Large intestine (tissue), 12 donors: ENCODE measurements at places on chromosomes 3 and 15.

DNA sequence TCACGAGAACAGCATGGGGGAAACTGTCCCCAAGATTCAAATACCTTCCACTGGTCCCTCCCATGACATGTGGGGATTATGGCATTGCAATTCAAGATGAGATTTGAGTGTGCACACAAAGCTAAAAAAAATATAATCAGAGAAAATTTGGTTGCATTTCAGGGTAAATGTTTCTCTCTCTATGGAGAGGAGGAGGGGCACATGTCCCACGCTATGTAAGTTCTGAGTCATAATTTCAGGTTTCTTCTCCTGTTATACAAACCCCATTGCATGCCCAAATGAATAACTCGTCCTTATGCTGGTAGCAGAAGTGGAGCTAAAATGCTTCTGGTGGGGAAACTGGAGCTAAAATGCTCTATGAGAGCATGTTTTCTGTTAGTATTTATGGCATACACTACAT, 209.7 kb upstream of the DCBLD2 start:
- DNase-seq, result no peak
- H3K4me1 ChIP-seq, result no peaks in the 10 kb centered on the region
- H3K27ac ChIP-seq, result no peak overlapping the region
- no peak overlapping the region for H3K4me3 ChIP-seq
- no peaks in the 10 kb centered on the region for H3K27me3 ChIP-seq

GRCh38 chr3:126338790-126339288, 18.4 kb downstream of the KLF15 start:
- H3K27ac ChIP-seq, result no peak overlapping the region
- no peaks in the 10 kb centered on the region for H3K4me1 ChIP-seq
- H3K27me3 ChIP-seq, result peaks cover 8% of the 10 kb centered on the region
- H3K36me3 ChIP-seq, result no peaks in the 10 kb centered on the region

GRCh38 chr3:45210308-45211041, 15.6 kb downstream of the TMEM158 start:
- H3K27me3 ChIP-seq, result no peaks in the 10 kb centered on the region
- peak; percentile 74 for DNase-seq
- H3K36me3 ChIP-seq, result no peaks in the 10 kb centered on the region
- H3K4me3 ChIP-seq, result no peak overlapping the region
- peaks cover 4% of the 10 kb centered on the region for H3K4me1 ChIP-seq
- no peak overlapping the region for H3K27ac ChIP-seq

DNA sequence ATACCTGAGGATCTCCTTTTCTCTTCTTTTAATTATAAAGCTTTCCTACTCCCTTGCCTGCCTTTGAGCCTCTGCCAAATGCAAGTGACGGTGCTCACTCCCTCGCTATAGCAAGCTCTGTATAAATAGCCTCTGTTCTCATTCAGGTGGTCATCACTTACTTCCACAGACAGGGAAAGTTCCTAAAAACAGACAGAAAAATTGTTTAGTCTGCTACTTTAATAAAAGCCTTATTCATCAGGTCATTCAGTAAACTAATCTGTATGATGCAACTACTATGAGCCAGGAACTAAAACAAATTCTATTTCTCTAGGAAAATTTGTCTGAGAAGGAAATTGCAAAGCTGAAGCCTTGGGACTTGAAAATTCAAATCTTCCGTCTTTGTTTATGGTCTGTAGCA, 10.2 kb upstream of the DLG1 start:
- H3K36me3 ChIP-seq, result no peaks in the 10 kb centered on the region
- no peak for DNase-seq
- H3K27me3 ChIP-seq, result no peaks in the 10 kb centered on the region
- no peaks in the 10 kb centered on the region for H3K4me1 ChIP-seq

GRCh38 chr3:174488527-174488926, 370.6 kb upstream of the NAALADL2 start:
- H3K27me3 ChIP-seq, result no peaks in the 10 kb centered on the region
- H3K36me3 ChIP-seq, result no peaks in the 10 kb centered on the region
- DNase-seq, result no peak
- H3K27ac ChIP-seq, result no peak overlapping the region
- H3K4me3 ChIP-seq, result no peak overlapping the region

DNA sequence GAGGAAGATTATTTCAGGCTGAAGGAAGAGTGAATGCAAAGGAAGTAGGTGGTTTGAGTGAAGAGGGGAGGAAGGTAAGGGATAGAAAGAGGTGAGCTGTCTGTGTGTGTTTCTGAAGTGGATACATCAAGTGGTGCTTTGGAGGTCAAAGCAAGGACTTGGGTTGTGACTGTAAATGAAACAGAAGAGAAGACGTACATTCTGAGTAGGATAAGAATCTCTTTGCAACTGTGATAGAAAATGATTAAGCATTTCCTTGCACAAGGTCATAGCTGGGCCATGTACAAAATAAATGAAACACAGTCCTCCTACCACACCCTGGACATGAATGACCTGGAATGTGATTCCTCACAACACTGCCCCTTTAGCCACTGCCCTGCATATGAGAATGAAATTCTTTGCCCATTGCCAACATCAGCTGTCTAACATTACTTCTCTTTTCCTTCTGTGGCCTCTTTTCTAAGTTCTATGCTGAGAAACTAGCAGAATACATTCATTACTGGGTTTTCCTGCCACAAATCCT, 28.3 kb upstream of the MINDY4B start:
- no peak overlapping the region for H3K4me3 ChIP-seq
- no peaks in the 10 kb centered on the region for H3K4me1 ChIP-seq
- DNase-seq, result no peak
- no peaks in the 10 kb centered on the region for H3K27me3 ChIP-seq
- H3K27ac ChIP-seq, result no peak overlapping the region
- no peaks in the 10 kb centered on the region for H3K36me3 ChIP-seq

DNA sequence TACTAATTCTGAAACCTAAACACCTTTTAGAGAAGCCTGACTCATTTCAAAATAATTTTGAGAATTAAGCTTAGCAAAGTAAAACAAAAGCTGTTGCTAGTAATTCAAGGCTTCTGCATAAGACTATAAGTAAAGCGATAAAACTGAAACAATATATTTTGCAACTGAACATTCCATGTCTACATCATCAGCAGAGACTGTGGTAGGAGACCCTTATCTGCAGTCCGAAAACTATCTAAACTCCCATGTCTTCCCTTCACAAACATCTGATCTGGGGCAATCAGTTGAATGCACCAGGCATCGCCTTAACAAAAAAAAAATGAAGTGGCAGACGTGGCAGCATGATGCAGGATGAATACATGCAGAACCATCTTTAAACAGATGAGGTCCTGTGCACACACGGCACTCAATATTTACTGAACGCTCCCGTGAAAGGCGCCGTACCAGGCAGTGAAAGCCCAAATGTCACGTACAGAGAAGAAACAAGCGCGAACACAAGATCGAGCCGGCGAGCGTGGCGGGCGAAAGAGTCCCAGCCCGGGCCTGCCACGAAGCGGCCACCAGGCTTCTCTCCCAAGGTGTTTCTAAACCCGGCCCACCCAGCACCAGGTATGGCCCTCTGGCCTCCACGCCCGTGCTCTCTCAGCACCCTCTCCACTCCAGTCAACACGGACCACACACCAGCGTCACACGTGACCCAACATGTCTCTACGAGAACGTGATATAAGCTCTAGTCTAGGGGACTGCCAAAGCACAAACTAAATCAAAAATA, 63.0 kb downstream of the CHSY1 start:
- no peak for DNase-seq
- H3K27ac ChIP-seq, result peak overlapping the region; percentile 44
